GM13976 (cell line): ENCODE measurements at places on chromosomes 7 and 10.

DNA sequence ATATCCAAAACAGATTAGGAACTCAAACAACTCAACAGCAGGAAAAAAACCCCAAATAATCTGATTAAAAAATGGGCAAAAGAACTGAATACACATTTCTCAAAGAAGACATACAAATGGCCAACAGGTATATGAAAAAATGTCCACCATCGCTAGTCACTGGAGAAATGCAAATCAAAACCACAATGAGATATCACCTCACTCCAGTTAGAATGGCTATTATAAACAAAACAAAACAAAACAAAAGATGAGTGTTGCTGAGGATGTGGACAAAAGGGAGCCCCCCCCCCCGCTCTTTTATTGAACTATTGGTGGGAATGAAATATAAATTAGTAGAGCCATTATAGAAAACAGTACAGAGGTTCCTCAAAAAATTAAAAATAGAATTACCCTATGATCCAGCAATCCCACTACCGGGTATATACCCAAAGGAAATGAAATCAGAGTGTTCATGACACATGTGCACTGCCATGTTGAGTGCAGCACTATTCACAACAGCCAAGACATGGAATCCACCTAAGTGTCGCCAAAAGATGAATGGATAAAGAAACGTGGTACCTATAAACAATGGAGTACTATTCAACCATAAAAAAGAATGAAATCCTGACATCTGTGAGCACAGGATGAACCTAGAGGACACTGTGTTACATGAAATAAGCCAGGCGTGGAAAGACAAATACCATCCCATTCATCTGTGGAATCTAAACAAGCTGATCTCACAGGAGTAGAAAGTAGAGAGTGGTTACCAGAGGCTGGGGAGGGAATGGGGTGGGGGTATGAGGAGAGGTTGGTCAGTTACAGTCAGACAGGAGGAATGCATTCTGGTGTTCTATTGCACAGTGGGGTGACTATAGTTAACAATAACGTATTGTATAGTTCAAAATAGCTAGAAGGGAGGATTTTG, 78.1 kb upstream of the RHEB start:
- no peak for DNase-seq

DNA sequence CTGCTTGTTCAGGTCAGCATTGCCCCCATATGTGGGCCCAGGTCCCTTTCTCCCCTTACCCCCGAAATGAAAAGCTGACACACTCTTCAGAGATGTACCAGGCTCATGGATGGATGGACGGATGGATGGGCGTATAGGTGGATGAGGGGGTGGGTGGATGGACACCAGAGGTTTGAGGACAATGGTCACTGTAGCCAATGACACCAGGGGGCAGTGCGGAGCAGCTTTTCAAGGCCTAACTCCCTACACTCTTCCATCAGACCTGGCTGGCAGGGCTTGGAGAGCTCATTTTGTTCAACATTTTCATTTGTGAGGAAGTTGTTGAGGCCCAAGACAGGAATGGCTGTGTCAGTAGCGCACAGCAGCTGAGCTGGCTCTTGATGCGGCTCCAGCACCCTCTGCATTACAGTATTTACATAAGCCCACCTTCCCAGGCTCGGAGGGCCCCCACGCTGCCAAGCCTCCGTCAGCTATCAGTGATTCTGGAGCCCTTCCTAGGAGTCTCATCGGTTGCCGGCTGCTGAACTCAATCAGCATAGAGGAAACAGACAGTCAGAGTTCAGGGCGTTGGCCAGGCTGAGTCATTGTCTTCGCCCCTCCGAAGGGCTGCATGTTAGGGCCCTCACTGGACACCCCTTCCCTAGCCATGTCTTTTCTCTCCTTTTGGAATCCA, 11.6 kb upstream of the FFAR4 start:
- peak; percentile 75 for DNase-seq

- DNase-seq, result no peak
Observed at GRCh38 chr10:1301143-1301542, 245.0 kb downstream of the WDR37 start.

GRCh38 chr10:28676968-28677887, at the start of gene BAMBI:
TSS of gene BAMBI (plus strand) at chr10:28677521. CDS start at chr10:28677898, 377 bp downstream.
- peak; percentile 95 for DNase-seq

DNA sequence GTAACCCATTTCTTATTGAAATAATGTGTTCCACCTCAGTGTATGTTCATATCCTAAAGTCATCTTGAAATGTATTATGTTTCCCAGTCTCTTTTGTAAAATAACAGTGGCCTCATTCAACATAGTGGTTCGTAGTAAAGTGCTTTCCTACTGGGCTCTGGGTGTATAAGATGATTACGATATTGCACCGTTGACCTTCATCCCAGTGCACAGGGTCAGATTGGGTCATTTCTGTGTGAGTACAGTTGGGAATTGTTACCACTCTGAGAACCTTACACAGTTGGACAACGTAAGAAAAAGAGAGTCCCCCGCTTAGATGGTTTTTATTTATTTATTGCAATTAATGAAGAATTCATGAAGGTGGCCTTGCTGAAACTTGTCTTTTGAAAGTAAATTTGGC, 135.6 kb downstream of the CHN2 start:
- DNase-seq, result no peak

DNA sequence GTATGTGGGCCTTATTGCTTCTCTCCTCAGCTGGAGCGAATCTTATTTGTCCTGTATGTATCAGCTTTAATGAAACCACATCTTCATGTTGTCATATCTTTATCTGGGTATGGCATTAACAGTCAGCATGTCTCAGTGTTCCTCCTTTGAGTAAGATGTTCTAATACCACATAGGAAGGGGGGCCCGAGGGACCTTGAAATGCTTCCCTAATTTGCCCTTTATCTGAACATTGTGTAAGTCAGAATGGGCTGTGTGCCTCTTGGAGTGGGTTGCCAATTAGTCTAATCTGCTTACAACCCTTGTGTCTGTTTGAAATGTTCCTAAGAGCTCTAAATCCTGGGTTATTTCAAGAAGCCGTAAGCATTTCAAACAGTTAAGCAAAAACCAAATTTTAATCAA, 623.8 kb downstream of the SUGCT start:
- DNase-seq, result no peak

GRCh38 chr10:80649183-80649582, 111.5 kb downstream of the SH2D4B start:
- DNase-seq, result no peak

GRCh38 chr10:35546824-35547225, 58.3 kb upstream of the GJD4 start:
- DNase-seq, result no peak

- DNase-seq, result no peak
Observed at GRCh38 chr7:31121601-31122000, 69.5 kb downstream of the ADCYAP1R1 start.

DNA sequence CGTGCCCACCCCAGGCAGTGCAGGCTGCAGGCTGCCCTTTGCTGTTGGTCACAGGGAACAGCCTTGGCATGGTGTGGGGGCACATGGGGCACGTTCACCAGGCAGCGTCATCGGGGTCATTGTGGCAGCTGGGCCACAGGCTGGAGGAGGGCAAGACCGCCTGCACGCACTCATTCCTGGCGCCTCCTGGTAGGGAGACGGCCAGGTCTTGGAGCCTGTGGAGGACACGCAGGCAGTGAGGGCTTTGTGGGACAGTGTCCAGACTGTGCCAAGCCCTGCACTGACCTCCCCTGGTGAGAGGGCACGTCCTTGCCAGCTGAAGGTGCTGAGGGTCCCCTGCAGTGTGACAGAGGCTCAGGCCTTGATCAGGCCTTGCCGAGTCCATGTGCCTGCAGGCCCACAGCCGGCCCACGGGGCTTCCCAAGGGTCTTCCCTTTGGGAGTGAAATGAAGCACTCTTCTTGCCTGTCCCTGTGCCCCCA, 76.4 kb downstream of the NKX6-2 start:
- DNase-seq, result no peak

- DNase-seq, result no peak
Observed at GRCh38 chr7:29255906-29256692, 61.5 kb downstream of the CHN2 start.

DNA sequence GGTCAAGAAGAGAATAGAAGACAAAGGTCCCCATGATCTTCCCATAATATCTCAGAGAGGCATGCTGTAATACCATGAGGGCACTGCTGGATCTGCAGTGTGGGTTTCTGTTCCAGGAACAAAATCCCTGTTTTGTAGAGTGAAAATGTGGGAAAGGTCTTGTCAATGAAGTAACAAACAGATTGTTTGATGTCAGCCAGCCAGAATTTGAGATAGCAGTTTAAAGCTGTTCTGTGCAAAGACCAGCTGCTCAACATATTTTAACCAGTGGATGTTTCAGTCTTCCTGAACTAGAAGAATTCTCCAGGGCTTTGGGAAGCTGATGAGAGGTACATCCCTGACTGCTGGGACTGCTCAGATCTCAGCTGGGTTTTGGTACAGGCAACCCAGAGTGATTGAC, 1012.5 kb downstream of the DNAJB9 start:
- no peak for DNase-seq

DNA sequence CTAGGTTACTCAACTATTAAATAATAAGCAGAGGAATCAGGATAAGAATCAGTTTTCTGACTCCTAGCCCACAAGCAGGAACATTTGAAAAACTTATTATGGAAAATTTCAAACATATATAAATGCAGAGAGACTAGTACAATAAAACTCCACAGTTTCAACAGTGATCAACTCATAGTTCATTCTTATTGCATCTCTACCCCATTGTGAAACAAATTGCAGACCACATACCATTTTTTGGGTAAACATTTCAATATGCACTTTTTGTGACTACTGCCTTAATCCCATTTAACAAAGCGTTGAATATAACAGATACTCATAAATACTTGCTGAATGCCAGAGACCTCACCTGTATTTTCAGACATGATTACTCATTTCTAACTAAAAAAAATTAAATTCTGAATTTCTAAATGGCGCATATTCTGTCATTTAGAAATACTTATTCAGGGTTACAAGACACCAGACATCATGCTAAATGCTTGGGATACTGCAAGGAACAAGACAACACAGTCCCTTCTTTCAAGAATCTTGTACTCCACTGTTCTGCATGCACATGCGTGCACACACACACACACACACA, 11.4 kb downstream of the CDK6 start:
- DNase-seq, result no peak

- no peak for DNase-seq
Observed at GRCh38 chr7:57769131-57769530, 319.2 kb downstream of the ZNF716 start.

GRCh38 chr7:895451-896052, 19.2 kb downstream of the GET4 start:
- no peak for DNase-seq
